ENCODE measurements at places on chromosomes 13 and 19.
A peak's percentile ranks its signal among the peaks of the same experiment; 100 is the strongest.

DNA sequence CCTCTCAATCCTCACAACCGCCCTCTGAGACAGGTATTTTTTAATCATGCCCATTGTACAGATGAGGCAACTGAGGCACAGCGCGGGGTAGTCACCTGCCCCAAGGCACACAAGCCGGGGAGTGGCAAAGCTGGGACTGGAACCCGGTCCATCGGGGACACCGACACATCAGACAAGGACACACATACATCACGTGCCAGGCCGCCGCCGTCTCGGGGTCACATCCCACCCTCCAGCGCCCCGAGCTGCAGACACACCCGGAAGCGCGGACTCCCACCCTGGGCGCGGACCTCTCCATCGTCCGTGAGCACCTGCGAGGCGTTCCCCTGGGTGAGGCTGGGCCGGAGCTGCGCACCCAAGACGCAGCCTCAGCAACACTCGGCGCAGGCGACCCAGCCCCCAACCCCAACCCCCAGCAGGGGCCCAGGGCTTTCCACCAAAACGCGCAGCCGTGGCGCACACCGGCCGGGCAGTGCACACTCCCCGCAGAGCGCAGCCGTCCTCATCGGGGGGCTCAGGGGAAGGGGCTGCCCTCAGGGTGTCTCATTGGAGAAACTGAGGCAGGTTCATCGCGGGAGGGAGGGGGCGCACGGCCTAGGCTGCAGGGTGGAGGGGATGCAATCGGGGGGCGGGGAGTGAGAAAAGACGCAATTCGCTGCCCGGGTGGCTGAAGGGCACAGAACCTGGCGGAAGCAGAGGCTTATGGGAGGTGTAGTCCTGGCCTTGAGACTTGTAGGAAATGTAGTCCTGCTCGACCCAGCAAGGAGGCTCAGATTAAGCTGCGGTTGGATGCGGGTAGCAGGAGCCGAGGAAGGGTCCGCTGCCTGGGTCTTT is 1.9 kb upstream of the LMTK3 start:
- DNase-seq = peak; percentile 52

- peak; percentile 74 for DNase-seq
These were observed 22.3 kb upstream of the TFDP1 start for GRCh38 chr13:113562085-113562749.

DNA sequence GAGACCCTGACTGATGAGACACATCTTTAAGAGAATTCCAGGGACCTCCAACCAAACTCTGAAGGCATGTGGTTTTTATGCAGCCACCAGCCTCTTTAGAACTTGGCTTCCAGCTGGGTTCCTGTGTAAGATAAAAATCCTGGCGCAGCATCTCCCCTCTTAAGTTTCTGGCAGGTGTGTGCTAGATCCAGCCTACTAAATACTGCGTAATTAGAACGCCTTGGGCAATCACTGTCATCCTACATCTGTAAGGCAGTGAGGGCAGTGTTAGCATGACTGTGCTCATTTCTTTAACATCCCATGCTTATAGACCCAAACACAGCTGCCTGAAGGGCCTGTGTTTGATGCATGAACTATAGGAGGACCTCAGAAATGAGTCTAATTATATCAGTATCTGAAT is 173.5 kb upstream of the OBI1 start:
- no peak for DNase-seq

DNA sequence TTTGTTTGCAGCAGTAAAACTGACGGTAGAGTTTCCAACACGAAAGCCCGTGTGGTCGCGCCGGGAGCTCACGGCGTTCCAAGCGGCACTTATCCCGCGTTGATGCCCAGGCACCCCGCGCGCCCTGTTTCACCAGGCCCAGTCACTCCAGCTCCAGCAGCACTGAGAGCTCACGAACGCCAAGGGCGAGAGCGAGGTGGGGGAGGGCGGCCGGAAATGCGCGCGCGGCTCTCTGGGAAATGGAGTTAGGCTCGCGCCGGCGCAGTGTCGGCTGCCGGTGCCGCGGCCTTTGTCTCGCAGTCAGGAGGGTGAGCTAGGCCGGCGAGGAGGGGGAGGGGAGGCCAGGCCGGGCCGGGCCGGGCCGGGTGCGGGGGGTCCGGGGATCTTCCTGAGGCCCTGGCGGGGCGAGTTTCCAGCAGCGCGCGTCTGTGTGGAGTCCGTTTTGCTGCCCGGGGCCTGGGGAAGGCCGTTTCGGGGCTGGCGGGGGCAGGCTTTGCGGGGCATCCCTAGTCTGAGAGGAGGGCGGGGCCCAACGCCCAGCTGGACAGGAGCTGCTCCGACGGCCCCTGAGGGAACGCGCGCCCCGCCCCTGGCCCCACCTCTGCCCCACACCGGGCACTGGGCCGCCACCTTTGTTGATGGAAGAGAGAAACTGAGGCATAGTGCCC is at the start of gene ZNF135:
Gene ZNF135 (plus strand): TSS at position 280 of the 668 bp plus-strand sequence. CDS start 721 bp downstream, outside the sequence.
- peak; percentile 73 for DNase-seq

GRCh38 chr19:45553464-45553863 is 31.1 kb downstream of the OPA3 start:
- no peak for DNase-seq

DNA sequence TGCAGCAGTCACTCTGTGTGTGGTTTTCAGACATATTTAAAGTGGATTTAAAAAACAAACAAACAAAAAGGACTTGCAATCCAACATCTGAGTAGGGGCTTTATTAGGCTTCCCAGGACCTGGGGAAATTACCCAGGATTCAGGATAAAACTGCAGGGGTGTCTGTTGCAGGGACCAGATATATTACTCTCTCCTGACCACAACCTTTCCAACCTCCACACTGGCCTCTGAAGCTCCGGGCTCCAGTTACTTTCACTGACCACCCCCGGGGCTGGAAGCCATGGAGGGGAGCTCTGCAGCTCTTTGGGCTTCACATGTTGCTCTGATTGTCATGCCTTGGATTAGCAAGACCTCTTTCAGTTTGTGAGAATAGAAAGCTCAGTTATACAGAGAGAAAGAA is 75.2 kb downstream of the INSR start:
- DNase-seq = no peak

GRCh38 chr19:32652894-32653598 is 21.9 kb downstream of the ANKRD27 start:
- peak; percentile 61 for DNase-seq

GRCh38 chr13:99796175-99796819 is 175.3 kb downstream of the ZIC5 start:
- peak; percentile 51 for DNase-seq

GRCh38 chr13:78426183-78426582 is 177.2 kb downstream of the POU4F1 start:
- no peak for DNase-seq

DNA sequence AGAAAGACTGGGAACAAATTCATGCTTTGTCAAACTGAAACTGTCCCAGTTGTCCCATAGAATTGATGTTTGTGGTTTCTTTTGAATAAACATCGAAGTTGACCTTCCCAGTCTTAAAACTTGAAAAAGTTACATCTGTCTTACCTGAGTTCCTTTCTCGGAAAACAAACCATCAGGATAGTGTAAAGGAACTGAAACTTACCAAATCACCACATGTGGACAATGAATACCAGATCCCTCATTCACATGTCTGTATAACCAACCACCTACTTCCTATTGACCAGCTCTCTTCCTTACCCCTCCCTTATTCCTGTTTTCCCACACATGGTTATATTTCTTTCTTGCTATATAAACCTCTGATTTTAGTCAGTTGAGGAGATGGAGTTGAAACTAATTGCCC is 791.7 kb upstream of the PCDH20 start:
- DNase-seq = no peak

DNA sequence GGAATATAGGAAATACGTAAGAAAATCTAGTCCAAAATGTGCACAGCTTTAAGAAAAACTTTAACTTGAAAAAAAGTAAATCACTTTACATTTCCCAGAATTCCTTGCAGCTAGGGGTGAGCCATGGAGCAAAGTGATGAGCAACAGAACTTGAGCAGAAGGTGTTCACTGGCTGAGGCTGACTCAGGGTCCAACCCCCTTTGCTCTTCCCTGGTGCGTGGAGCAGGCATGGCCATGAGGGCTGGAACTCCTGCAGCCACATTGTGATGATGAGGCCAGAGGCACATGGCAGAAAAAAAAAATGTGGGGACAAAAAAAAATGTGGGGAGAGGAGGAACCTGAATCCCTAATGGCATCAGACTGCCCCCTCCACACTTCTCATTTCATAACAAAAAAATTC is 9.9 kb upstream of the PLA2G4C start:
- peak; percentile 45 for DNase-seq

DNA sequence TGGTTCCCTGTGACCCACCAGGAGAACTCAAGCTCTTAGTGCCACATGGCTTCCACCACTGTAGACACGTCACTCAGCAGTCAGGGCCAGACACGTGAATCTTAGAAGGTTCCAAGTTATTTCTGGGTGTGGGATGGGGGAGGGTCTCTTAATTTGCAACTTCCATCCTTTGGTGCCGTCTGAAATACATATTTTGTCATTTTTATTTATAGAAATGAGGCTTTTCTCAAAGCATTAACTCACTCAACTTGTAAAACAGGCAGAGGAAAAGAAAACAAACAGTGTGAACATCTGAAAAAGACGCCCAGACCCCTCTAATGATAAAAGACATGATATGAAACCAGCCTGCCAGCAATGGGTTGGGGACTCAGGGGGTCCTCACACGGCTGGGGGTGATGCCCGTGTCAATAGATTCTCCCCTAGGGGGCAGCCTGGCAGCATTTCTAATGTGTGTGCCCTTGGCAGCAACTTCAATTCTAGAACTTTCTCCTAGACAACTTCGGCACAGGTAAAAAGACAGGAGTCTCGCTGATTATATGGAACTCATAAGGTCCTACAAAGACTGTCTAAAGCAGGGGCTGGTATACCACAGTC is 15.4 kb downstream of the PIP5K1C start:
- no peak for DNase-seq

DNA sequence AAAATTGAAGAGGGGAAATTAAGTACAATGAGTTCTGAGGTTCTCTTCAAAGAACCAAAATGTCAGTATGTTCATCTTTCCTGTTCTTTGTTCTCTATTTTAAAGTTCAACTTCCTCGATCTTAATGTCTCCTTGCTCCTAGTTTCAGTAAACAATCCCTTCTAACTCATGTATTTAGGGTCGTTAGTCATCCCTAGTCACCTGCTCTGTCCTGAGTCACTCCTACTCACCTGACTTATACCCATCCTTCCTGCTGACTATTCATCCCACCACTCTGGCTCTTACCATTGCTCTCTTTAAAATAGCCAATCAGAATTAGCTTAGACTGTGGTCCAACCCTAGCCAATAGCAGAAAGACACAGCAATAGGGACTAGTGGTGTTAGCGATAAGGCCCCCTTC is 24.3 kb downstream of the ZNF90 start:
- DNase-seq = no peak

- peak; percentile 76 for DNase-seq
These were observed 187.5 kb upstream of the GPC6 start for GRCh38 chr13:93039131-93039530.

- no peak for DNase-seq
These were observed 34.1 kb downstream of the RGCC start for GRCh38 chr13:41491436-41491835.

GRCh38 chr13:78326633-78327032 is 276.7 kb downstream of the POU4F1 start:
- peak; percentile 23 for DNase-seq

DNA sequence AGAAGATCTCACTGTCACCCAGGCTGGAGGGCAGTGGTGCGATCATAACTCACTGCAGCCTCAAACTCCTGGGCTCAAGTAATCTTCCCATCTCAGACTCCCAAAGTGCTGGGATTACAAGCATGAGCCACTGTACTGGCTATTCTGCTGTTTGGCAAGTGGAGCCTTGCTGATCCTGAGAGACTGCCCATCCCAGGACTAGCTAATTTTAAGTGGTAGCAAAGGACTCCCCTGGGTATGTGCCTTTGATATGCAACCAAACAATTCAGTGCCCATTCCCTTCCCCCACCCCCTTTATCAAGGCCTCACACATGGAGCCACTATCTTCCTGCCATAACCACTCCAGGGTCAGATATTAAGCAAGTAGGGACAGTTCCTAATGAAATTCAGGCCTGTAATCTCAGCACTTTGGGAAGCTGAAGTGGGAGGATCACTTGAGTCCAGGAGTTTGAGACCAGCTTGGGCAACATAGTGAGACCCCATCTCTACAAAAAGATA is 17.0 kb upstream of the ZNF460 start:
- DNase-seq = no peak

GRCh38 chr13:112752711-112753541 is 63.1 kb downstream of the ATP11A start:
- no peak for DNase-seq

- no peak for DNase-seq
These were observed 33.2 kb upstream of the TFDP1 start for GRCh38 chr13:113551081-113552000.

- no peak for DNase-seq
These were observed 754.5 kb downstream of the DIAPH3 start for GRCh38 chr13:59409211-59409610.

DNA sequence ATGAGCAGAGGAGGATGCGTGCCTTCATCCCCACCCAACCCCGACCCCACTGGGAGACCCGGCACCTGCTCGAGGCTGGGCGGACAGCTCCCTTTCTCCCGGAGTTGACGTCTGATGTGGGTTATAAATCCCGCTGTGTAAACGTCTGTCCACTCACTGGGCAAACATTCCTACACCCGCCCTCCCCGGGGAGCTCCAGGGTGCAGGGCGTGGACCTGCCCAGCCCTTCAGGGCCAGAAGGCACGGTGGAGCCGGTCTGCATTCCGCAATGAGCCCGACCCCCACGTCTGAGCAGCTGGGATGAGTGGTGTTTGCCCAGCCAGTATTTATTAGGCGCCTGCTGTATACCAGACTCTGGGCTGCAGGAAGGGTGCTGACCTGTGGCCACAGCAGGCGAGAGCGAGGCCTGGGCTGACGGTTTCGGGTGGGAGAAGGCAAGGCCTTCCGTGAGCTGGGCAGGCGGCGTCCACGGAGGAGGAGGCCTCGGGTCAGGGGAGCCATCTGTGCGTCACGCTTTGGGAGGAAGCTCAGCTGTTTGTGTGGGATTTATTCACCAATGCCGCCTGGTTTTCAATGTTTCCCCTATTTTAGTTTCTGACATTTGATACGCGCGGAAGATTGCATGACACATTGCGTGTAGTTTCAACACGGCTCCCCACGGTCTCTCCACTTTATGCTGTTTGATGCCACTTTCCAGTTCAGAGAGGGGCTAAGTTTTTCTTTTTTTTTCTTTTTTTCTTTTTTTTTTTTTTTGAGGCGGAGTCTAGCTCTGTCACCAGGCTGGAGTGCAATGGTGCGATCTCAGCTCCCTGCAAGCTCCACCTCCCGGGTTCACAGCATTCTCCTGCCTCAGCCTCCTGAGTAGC is 2.0 kb downstream of the MISP start:
- DNase-seq = peak; percentile 85
